ENCODE measurements at places on chromosomes 13 and 19.

GRCh38 chr13:74048756-74049155, 85.4 kb downstream of the KLF12 start:
- DNase-seq = no peak

DNA sequence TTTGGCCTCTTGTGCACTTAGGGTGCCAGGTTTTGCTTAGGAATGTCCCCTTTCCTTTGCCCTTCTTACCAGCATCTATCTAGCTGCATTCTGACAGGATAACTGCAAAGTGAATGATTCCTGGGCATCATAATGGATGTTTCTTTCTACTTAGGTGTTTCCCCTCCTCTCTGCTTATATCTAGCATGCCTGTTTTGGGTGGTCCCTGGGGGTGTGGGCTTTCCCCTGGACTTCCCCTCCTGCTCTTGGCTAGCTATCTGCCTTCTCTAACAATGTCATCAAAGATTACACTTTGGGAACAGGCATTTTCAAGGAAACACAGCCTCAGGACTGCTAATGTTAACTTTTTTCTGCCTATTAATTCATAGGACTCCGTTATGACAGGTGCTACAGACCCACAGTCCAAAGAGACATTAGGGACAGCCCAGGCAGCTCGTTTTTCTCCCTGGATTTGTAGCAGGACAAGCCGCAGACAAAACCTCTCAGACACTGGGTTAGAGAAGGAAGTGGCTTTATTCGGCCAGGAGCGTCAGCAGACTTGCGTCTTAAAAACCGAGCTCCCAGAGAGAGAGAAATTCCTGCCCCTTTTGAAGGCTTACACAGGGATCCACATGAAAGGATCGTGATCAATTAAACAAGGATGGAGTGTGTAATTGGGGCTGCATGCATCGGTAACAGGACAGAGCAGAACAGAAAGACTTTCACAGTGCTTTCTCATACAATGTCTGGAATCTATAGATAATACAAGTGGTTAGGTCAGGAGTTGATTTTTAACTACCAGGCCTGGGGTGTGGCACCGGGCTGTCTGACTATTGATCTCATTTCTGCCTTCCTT, 17.3 kb downstream of the ZNF700 start:
- no peak for DNase-seq

- no peak for DNase-seq
Measured at GRCh38 chr19:1259876-1260748, 9.0 kb upstream of the CIRBP start.

DNA sequence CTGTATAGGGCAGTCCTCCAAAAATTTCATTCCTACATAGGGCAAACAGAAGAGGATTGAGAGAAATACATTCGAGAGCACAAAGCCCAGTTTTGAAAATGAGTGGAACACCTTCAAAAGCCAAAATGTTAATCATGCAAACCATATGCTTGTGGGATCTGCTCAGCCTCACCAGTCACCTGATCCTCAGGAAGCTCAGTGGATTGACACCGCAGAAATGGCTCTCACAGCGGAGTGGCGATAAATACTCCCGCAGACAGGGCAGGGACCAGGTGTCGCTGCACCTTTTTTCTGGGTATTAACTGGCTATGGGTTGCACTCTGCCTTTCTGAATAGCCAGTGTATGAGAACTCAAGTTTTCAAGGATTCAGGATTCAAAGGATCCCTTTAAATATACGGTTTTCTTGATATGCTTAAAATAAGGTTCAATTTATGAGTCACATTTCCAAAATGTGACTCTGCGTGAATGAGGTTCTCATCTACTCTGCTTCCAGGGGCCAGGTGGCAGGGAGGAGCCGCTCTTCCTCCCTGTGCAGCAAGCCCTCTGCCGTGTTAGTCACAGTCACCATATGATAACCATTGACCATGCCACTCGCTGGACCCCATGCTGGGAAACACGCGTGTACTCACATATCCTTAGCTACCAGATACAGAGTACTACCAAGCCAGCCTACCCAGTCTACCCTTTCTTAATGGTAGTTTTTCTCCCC, 18.3 kb upstream of the DHRS12 start:
- no peak for DNase-seq

Data from AG10803 (cell line).